ENCODE measurements at places on chromosomes 12 and 14.
A peak's percentile ranks its signal among the peaks of the same experiment; 100 is the strongest.

- no peak for DNase-seq
Observed at GRCh38 chr12:65511912-65512311, 233.4 kb downstream of the MSRB3 start.

DNA sequence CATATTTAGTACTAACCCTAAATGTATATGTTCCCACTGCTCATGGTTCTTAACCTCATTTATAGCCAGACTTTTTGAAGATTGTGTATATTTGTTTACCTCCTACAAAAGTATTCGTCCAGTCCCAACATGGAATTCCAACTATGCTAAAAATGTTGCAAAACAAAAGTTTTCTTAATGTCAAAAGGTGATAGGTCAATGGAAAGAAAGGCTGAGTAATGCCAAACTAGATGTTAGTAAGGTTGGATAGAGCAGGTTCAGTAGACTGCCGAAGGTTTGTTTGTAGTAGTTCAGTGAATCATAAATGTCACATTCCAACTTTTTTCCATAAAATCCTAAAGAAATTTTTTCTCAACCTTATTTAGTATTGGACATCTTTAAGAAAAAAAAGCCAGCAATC, 874.5 kb downstream of the FLRT2 start:
- no peak for DNase-seq

GRCh38 chr12:77133566-77133965, 68.2 kb upstream of the E2F7 start:
- DNase-seq: no peak

DNA sequence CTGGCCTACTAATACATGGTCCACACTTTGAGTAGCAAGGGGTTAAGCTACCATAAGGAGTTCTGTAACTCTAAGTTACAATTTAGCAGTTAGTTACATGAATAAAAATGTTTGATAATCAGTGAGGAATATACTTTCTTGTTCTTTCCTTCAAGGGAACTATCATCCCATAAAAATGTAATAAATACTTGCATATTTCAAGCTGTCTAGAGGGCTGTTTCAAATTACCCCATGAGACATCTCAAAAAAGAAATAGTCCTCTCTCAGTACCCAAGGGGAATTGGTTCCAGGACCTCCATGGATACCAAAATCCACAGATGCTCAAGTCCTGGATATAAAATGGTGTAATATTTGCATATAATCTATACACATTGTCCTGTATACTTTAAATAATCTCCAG, 48.7 kb upstream of the GNG2 start:
- no peak for DNase-seq

DNA sequence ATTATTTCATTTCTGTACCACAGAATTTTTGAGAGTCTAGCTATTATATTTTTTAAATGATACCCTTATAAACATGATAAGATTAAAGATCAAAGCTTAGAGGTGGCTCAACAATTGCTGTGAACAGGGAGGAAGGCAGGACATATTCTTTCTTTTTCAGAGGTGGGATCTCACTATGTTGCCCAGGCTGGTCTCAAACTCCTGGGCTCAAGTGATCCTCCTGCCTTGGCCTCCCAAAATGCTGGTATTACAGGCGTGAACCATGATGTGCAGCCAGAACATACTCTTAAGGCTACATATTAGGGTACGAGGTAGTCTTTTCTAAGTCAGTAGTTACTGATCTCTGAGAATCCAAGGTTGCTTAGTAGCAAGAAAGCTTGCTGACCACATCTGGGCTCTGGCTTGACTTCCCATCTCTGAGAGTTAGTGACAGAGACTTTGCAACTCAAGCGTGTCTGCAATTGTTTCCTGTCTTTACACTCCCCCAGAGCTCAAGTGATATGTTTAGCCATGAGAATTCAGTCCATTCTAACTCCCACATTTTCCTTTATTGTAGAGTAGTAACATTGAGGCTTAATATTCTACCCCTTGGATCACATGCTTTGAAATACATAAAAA, 8.6 kb downstream of the RAB5B start:
- DNase-seq: no peak

DNA sequence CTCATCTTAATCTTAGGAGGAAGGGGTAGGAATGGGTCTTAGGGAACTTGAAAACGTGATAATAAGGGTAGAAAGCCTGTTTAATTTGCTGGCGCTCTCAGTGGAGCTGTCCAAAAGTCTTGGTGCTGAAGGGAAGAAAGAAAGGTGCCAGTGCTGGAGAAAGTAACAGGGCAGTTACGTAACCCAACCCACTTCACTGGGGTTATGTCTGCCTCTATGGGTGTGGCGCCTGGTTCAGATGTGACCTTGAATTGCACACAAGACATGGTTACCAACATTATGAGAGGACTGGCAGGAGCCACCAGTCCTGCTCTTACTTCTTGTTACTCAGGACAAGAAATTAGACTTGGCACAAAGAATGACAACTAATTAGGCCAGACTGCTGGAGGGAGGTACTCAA, 18.6 kb upstream of the GPATCH2L start:
- no peak for DNase-seq

DNA sequence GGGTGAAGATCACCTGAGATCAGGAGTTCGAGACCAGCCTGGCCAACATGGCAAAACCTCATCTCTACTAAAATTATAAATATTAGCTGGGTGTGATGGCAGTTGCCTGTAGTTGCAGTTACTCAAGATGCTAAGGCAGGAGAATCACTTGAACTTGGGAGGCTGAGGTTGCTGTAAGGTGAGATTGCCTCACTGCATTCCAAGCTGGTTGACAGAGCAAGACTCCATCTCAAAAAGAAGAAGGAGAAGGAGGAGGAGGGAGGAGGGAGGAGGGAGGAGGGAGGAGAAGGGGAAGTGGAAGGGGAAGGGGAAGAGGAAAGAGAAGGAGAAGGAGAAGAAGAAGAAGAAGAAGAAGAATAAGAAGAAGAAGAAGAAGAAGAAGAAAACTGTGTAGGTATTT, 17.0 kb downstream of the RNASE10 start:
- no peak for DNase-seq

DNA sequence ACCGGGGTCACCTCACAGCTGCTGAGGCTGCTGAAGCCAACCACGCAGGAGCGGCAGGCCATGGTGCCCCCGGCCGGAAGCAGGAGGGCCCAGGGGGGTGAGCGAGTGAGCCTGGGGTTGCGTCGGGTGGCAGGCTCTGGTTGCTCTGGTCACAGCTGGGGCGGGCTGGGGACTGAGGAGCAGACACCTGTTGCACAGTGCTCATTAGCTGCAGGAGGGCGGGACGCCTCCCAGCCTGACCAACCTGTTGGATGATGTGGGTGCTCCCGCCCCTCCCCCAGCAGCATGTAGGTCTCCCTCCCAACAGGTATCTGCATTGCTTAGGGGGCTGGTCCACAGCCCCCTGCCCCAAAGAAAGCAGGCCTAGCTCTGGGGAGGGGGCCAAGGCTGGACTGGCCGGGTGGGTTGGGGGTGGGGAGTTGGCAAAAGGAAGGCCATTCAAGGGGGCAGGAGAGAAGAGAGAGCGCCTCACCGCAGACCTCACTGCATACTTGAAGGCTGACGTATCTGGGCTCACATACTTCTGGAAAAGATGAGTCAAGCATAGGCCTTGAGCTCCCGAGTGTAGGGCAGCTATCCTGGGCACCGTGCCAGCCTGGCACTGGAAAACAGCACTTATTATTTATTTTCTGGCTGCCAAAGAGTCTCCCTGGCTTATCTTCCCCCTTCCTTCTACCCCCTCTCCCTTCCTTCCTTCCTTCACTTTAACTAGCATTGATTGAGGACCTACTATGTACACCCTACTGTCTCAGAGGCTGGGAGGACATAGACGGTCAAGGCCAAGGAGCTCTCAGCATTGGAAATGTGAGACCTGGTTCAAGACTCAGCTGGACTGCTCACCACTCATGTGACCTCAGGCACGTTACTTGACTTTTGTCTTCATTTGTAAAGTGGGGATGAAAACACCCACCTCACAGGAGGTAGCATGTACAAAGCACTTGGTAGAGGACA, at the start of gene KRT80:
KRT80 (minus strand) TSS at position 174 of the 951 bp plus-strand sequence; CDS start at position 62, 112 bp downstream.
- no peak for DNase-seq

- no peak for DNase-seq
Observed at GRCh38 chr12:51819736-51820525, 28.6 kb downstream of the FIGNL2 start.

- DNase-seq: no peak
Observed at GRCh38 chr14:104037903-104038302, 47.6 kb upstream of the ASPG start.

DNA sequence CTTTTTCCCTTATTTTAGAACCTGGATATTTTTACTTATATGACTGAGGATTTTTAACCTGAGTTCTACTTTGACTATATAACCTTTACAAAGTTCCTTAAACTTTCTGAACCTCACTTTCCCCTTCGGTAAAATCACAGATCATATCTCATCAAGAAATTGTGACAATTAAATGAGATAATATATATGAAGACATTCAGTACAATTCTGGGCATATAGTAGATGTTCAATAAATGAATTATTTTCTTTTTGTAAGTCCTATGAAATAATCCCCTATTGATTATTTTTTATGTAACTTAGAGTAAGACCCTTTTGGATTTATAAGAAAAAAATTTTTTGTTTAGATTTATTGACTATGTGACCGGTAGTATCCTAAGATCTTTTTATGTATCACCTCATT, 17.6 kb upstream of the FAM177A1 start:
- DNase-seq: no peak

DNA sequence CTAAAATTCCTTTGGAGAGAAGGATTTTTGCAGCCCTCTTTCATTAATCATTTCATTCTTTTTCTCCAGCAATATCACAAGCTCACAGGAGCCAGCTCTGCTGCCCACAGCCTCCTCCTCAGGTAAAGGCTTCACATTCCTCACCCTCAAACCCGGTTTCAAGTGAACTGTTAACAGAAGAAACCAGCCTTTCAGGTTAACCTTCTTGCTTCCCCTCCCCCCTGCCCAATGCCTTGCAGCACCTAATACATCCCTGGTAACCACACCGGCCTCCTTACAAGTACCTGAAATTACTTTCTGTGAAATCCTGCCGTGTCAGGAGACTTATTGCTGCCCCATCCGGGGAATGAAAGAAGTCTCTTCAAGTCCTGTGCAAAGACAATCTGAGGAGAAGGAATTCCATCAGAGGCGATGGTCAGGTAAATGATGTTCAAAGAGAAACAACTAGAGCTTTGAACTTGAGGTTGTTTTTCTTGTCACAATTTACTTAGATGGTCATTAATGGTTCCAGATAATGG, 111.2 kb downstream of the MYRFL start:
- no peak for DNase-seq

- no peak for DNase-seq
Observed at GRCh38 chr14:41817626-41818025, 210.9 kb downstream of the LRFN5 start.

DNA sequence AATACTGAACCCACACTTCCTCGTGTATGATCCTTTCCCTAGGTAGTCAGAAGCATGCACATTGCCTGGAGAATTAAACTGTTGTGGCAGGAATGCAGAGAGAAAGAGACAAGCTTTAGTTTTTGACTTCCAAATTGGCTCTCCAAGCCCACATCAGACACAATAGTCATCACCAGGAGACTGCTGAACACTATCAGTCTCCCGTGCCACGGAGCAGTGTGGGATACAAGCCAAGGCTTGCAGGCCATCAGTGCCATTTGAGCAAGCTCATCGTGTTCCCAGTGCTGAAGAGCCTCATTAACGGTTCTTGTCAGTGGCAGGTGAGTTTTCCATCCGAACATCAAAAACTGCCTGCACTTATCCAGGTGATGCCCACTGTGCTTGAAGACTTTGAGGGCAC, 410.8 kb downstream of the NAV3 start:
- DNase-seq: no peak

- no peak for DNase-seq
Observed at GRCh38 chr12:64081008-64081404, 141.1 kb downstream of the KICS2 start.

- no peak for DNase-seq
Observed at GRCh38 chr14:72554401-72554800, 339.5 kb downstream of the DPF3 start.

DNA sequence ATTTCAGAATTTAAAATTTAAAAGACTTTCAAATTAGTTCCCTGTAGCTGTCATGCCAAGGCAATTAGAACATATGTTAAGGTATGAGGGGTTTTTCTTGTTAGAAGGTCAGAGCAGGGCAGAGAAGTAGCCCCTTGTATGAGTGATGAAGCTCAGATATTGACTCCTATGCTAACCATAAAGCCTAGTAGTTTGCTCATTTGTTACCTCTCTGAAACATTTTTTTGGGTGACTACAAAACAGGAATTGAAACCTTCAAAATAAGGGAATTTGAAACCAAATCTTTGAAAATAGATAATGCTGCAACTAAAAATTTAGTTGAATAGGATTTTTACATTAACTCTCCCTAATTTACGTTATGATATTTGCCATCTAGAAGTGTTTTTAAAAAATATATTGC, 333.5 kb downstream of the NAV3 start:
- no peak for DNase-seq

DNA sequence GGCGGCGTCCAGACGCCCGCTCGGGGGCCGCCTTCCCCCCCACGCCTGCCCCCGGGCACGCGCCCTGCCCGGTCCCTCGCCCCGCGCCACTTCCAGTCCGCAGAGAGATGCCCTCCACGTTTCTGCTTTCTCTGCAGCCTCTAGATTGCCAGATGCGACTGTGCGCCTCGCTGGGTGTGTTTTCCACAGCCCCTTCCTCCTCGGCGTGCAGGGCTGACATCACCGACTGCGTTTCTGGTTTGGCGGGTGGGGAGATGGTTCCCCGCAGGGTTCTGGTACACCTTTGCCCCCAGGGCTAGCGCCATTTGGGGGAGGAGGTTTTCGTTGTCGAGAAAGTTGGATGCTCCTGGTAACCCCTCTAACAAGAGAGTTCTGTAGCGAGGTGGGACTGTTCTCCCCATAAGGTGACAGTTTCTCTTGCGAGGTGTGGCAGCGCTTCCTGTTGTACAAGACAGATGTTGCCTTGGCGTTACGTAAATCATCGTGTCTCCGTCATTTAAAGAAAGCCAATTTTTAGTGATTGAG, 1.5 kb downstream of the CALM1 start:
- peak; percentile 82 for DNase-seq

DNA sequence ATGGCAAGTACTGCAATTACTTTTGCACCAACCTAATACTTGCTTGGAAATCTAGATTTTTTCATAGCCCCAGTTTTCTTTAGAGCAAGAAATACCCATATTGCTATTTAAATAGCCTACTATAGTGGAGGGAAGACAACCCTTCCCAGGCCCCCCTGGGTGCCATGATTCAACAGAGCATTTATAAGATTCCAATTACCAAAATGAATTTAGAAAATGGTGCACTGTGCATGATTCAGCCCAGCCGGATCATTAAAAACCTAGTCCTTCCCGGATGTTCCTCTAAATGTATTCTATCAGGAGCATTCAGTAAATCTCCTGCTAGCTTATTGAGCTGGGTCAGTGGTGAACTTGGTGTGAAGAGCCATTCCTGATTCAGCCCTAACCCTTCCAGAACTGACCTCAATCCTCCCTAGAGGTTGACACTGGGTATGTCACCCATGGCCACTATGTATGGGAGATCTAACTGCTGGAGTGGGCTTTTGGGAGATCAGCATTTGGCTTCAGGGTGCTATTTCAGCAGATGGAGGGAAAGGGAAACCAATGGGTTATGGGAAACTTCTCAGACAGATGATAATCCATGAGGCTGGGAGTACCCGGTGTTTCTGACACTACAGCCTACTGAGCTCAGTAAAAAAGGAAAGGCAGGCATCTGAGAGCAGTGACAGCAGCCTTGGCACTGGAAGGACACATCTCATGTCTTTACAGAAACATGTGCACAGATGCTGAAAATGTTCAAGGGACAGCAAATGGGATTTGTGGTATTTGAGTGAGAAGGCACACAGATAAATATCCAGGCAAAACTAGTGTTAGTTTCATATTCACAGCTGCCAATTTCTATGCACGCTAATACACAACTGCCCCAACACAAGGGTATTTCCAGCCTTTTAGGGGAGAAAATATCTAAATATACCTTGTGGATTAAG, 258.9 kb downstream of the DPF3 start:
- no peak for DNase-seq

All from T-helper 2 cell (primary cell).